B cell (primary cell): ENCODE measurements at places on chromosomes 11 and 22. TPM values are rescaled to one million over a fixed set of nuclear protein-coding genes. Genes with fewer than 3 reads are reported as not detected.

DNA sequence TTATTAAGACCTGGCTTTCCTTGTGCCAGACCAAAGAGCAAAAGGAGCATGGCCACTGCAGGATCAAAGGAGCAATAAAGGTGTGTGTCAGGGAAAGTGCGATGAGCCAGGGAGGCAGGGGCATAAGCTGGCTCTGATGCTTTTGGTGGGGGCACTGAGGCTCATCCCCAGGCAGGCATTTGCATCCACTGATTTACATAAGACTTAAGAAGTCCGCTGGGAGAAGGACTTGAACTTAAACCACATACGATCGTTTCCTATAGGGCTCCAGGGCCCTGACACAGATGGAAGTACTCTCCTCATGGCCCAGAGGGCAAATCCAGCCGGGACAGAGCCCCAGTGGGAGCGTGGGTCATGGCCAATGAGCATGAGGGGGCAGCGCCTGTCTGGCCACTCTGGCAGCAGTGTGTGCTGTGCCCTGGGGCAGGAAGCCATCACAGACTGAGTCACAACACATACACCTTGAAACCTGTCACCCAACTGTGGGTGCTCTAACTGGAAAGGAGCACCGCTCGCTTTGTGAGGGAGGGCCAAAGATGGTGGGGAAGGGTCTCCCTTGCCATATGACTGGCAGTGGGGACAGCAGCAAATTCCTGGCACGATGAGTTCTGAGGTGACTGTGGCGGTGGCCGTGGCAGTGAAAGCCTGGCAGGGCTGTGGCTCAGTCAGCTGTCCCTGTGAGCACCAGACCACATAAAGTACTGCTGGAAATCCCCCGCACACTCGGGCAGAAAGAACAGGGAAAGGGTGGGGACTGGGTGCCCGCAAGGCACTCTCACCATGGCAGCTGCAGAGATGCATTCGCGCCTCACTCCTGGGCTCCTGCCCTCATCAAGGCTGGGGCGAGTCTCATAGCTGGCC lies 79.4 kb upstream of the LMO1 start:
- H3K4me1 ChIP-seq: peaks cover 32% of the 10 kb centered on the region
- H3K27ac ChIP-seq: no peak overlapping the region
- DNase-seq: peak; percentile 73
- no peaks in the 10 kb centered on the region for H3K27me3 ChIP-seq

DNA sequence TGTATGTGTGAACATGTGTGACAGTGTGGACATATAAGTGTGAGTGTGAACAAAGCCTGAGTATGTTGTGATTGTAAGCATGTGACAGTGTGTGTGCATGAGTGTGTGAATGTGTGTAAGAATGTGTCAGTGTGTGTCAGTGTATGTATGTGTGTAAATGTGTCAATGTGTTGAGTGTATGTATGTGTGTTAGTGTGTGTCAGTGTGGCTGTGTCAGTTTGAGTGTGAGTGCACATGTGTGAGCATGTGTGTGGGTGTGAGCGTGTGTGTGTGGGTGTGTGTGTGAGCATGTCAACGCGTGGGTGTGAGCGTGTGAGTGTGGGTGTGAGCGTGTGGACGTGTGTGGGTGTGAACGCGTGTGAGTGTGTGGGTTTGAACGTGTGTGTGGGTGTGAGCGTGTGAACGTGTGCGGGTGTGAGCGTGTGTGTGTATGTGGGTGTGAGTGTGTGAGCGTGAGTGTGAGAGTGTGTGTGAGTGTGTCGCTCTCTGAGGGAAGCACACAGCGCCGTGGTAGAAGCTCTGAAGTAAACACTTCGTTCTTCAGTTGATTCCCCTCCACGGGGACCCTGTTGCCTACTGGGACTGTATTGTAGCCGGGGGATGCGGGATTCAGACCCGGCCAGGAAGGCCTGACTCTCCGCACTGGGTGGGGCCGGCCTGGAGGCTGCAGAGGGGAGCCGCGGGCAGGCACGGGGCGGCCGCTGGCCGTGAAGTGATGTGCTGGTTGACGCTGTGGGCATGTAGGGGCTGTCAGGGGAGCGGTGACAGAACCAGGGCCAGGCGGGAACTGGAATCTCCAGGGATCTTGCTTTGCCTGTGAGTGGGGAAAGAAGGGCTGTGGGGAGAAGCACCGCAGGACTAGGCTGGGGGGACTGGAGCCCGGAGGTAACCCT lies 21.1 kb downstream of the RPS6KA4 start:
- no peak overlapping the region for H3K4me3 ChIP-seq
- H3K27me3 ChIP-seq: no peaks in the 10 kb centered on the region
- H3K36me3 ChIP-seq: no peaks in the 10 kb centered on the region
- DNase-seq: no peak
- H3K27ac ChIP-seq: no peak overlapping the region

GRCh38 chr11:62542750-62543567 lies 3.6 kb downstream of the AHNAK start:
- H3K27ac ChIP-seq: peak overlapping the region; percentile 94
- H3K4me1 ChIP-seq: peaks cover 87% of the 10 kb centered on the region
- H3K27me3 ChIP-seq: no peaks in the 10 kb centered on the region
- H3K36me3 ChIP-seq: peaks cover 7% of the 10 kb centered on the region

DNA sequence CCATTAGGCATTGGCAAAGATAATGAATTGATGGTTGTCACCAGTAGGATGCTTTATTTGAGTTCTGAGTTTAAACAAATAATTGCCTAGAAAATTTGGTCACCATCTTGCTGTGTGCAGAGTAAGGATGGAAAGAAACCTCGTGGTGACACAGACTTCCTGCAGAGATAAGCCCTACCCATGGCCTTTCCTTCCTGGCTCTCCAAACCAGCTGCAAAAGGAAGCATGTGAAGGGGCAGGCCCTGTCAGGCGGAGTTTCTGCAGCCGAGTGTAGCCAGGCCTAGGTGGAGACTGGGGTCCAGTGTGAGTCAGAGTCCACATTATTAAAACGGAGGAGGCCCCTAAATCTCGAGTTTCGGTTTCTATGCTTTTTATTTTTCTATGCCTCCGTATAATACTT lies 83.1 kb upstream of the ADSL start:
- no peaks in the 10 kb centered on the region for H3K27me3 ChIP-seq
- peaks cover 25% of the 10 kb centered on the region for H3K36me3 ChIP-seq
- peak overlapping the region; percentile 27 for H3K27ac ChIP-seq
- no peak for DNase-seq
- H3K4me1 ChIP-seq: no peaks in the 10 kb centered on the region

Gene RFPL1
- not detected in 2 replicates for total RNA-seq

Gene CAPN1
- total RNA-seq: 192 and 202 TPM in 2 replicates
